ENCODE measurements at places on chromosomes 1 and 21.
A peak's percentile ranks its signal among the peaks of the same experiment; 100 is the strongest.

GRCh38 chr1:179824265-179824664 is 53.3 kb downstream of the TOR1AIP2 start:
- no peak for ATAC-seq

DNA sequence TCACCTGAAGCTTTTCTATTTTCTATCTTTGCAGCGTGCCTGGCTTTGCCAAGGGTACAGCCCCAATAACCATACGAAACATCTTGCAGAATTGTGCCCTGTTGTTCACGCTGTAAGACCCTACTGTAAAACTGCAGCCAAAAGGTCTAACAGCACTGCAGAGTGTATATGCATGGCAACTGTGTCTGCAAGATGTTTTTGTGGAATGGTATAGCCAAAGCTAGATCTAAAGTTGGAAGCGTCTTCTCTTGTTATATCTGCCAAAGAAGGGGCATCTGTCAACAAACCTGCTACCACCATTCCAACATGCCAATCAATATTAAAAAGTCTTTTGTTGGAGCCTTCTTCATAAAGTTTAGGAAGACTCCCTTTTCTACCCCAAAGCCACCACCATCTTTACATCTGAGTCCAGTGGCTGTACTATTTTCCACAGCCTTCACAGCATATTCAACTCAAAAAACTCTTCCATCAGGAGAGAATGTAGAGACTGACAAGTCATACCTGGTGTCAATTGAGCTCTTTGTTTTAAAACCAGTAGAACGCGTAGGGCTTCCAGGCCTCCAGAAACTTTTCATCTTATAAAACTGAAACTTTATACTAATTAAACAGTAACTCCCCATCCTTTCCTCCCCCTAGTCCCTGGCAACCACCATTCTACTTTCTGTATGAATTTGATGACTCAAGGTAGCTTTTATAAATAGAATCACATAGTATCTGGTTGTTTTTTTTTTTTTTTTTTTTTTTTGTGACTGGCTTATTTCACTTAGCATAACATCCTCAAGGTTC is 40.0 kb downstream of the ZSCAN20 start:
- ATAC-seq, result peak; percentile 33

GRCh38 chr1:171833091-171833825 is 8.0 kb upstream of the DNM3 start:
- ATAC-seq, result no peak

GRCh38 chr1:200862713-200863415 is 9.9 kb upstream of the GPR25 start:
- ATAC-seq, result peak; percentile 46

Measured in activated CD4-positive, CD25-positive, alpha-beta regulatory T cell treated with anti-CD3 and anti-CD28 coated beads, Interleukin-2, amount 50 U/mL, for 24 hours (primary cell).